ENCODE measurements at places on chromosomes 16 and 17.

DNA sequence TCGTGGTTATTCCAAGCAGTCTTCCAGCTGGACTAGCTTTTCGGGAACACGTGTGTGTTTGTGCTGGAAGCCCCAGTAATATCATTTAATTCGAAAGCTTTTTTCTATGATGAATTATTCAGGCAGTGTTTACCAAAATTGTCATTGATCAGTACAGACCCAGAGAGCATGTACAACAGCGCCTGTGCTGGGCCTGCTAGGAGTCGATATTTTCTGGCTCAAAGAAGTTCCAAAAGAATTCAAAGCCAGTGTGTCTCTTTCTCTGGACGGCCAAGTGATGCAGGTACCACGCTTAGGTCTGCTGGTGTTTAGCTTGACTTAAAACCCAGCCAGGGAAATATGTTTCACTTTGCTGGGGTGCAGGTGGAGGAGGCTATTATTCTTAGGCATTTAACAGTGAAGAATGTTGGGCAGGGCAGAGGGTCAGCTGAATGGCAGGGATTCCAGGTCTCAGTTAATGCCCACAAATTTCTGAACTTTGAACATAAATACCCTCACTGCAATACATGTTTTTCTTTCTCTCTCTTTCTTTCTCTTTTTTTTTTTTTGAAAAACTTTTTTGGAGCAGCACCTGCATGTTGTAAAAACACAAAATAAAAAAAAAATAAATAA, 401.3 kb downstream of the WWOX start:
- DNase-seq, result no peak

GRCh38 chr17:78185981-78186691, 716 bp downstream of the TK1 start:
- DNase-seq, result peak; percentile 58

DNA sequence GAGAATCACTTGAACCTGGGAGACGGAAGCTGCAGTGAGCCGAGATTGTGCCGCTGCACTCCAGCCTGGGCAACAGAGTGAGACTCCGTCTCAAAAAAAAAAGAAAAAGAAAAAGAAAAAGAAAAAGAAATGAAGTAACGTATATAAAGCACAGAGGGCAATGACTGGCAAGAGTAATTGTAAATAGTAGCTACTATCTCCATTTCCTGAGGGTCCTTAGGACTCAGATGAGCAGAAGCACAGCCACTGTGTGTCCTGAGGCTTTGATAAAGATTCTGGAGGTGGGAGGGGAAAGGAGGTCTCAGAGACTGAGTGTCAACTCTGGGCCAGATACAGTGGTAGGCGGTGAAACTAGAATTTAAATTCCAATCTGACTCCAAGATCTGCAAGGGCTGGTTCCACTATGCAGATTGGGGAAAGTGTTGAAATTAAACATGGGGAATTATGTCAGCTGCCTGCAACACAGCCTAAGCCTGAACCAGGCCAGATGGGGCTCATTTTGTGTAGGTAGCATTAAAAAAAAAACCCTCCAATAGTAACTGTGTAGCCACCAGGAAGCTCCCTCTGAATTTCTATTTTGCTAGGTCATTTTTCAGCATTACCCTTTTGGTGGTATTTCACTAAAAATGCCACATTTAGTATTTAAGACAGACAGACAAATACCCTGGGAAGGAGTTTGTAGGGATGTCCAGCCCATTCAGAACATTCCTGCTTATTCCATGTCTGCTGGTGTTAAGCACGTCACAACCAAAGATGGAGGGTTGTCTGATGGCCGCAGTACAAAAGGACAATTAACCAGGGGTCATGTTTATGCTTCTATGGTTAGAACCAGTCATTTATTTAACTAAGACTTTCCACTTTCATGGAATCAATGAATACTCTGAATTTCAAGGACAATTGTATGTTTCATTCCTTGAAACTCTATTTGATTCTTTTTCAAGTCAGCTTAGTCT, 46.1 kb downstream of the TBX4 start:
- no peak for DNase-seq

- no peak for DNase-seq
Observed at GRCh38 chr17:74605361-74605760, 13.3 kb upstream of the CD300LD start.

GRCh38 chr16:3143598-3144320, 8.9 kb downstream of the ZNF213 start:
- no peak for DNase-seq

DNA sequence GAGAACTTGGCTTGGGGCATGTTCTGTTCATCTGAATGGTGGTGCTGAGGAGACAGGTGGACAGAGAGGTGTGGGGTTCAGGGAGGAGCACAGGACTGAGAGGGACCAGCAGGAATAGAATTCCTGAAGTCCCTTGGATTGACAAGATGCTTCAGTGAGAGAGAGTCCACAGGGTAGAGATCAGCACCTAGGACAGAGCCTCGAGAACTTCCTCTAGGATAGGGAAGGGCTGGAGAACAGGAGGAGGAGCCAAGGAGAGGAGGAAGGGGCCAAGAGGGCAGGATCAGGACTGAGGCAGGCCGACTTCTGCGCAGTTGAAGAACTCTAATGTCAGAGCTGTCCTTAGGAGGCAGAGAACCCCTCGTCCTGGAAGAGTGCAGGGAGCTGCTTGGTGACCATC, 138.4 kb downstream of the PRKCB start:
- DNase-seq, result no peak

DNA sequence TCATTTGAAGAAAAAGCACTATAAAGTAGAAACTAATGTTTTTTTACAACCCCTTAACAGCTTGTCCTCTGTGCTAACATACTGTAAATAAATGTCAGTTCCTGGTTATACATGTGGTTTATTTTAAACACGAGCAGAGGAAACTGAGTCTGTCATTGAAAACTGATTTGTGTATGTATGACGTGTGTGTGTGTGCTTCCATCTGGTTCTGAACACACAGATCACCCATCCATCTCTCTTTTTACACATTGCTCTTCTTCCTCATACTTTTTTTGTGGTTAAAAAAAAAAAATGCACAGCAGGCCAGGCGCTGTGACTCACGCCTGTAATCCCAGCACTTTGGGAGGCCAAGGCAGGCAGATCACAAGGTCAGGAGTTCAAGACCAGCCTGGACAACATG, 49.5 kb downstream of the ZNF423 start:
- no peak for DNase-seq

DNA sequence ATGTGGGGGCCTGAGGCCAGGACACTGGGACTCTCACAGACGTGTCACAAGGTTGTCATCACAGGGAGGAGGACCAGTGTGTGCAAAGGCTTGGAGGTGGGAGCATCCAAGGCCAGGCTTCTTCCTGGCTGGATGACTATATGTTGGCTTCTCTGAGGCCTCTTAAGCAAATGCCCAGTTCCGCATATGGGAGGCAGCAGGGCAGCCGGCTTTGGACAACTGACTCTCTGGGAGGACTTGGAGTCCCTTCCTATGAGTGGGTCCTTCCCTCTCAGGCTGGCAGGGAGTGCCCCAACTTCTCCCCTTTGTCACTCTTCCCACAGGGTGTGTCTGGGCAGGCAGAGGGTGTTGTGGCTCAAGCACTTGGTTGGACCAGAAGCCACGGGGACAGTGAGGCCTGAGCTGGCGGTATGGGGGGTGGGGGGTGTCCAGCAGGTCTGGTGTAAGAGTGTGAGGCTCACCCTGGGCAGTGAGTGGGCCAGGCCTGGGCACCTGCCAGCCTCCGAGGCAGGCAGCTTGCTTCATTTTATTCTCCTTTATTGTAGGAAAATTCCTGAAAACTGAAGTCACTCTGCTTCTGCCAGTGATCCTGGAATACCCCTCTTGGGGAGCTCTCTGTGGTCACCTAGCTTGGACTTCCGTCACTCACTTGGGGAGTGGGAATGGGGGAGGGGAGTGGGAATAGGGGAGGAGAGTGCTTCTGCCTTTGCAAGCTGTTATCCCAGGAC, 14.9 kb downstream of the ADGRG1 start:
- no peak for DNase-seq

DNA sequence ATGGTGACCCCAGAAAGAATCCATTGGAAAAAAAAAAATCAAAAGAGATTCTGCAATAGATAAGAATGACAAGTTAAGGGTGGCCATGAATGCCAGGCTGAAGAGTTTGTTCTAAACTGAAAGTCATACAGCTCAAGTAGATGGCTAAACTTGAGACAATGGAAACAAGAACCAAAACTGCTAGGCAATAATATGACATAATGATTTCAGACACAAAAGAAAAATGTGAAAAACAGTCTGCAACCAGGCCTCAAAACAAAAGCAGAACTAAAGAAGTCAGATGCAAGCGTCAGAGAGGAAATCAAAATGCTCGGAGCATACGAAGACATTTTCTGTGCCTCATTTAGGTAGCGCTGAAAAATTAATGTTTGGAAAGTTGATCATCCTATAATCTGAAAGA, 54.4 kb upstream of the YPEL2 start:
- DNase-seq, result no peak

DNA sequence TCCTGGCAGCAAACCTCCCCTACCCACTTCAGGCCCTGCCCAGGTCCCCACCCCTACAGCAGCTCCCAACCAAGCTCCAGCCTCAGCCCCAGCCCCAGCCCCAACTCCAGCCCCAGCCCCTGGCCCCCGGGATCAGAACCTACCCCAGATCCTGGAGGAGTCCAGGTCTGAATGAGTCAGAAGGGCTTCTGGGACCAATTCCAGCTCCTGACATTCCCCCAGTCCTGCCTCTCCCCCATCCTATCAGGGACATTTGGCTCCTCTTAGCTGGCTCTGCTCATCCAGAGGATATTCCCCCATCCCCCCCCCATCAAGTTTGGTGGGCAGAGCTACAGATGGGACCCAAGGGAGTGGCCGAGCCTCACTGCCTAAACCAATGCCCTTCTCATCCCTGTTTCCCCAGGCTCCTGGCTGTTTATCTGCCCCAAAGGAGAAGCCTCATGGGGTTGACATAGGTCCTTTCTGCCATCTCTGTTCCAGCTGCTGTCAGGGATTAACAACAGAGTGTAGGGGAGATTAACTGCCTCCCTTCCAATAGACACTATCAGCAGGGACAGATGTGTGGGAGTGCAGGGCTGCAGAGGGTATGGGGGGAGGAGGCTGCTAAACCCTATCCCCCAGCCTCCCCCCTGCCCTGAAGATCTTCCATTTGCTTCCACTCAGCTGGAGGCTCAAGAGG, 16.5 kb downstream of the CNTNAP1 start:
- no peak for DNase-seq

- no peak for DNase-seq
Observed at GRCh38 chr16:10309271-10309932, 76.5 kb upstream of the ATF7IP2 start.

- no peak for DNase-seq
Observed at GRCh38 chr17:1002412-1002753, 5.5 kb downstream of the TIMM22 start.

DNA sequence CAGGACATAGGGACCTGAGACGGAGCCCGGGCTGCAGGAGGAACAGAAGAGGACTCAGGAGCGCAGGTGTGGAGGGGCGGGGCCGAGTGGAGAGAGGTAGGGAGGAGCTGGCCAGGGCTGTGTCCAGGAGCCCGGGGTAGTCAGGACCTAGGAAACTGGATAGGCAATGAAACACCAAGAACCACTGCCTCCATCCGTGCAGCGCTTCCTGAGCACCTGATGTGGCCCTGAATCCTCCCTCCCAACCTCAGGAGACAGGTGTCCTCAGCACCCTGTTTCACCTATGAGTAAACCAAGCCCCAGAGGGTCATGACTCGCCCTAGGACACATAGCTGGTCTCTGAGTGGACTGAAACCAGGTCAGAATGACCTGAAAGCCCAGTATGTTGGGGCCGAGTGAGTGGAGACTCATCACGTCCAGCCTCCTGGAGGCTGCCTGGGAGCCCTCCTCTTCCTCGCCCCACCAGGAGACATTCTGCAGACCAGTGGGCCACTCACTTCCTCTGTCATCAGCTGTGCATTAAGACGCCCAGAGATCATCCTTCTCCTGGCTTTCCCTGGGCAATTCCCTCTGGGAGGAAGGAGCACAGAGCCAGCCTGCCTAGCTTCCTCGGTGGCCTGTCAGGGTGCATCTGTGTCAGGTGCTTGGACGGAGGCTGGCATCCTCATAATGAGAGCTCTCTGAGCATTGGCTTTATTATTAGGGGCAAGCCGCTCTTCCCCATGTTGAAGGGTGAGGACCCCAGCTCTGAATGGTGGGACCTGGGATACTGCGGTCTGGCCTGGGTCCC, 72.8 kb downstream of the SCNN1B start:
- DNase-seq, result no peak

DNA sequence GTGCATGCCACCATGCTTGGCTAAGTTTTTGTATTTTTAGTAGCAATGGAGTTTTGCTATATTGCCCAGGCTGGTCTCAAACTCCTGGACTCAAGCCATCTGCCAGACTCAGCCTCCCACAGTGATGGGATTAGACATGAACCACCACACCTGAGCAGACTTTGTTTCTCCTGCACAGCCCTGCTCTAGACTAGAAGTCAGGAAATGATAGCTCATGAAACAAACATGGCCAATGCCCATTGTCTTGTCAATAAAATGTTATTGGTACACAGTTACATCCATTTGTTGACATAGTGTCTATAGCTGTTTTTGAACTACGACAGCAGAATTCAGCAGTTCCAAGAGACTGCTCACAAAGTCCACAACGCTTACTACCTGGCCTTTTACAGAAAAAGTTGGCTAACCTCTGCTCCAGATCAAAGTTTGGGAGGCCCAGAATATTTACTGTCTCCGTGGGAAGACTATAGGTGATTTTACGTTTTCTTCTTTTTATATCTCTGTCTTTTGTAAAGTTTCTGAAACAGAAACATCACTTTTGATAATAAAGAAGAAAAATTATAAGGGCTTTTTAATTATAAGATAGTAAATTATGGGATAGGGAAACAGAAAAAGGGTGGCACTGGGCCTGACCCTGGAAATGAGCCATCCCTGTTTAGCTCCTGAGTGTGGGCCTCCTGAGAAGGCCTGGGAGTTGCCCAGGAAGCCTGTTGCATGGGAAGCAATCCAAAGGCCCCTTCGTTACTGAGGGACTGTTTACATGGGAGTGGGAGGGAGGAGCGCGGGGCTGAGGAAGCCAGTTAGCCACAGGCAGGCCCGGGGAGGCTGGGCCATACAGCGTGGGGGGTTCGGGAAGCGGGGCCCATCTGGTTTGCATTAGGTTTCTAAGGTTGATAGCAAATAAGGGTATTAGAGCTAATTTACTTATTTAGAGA, 201.5 kb downstream of the IRF8 start:
- DNase-seq, result no peak

GRCh38 chr17:75693500-75694481, 26.7 kb downstream of the SAP30BP start:
- DNase-seq, result no peak

- DNase-seq, result no peak
Observed at GRCh38 chr16:27758544-27758943, 208.6 kb downstream of the KATNIP start.

All from NAMALWA (cell line).